Sigmoid colon (tissue), 7 donors: ENCODE measurements at places on chromosomes 7 and 10. TPM values are rescaled to one million over a fixed set of nuclear protein-coding genes. Genes with fewer than 3 reads are reported as not detected.

The ABCB4 gene
- total RNA-seq, result 1.1 TPM

DNA sequence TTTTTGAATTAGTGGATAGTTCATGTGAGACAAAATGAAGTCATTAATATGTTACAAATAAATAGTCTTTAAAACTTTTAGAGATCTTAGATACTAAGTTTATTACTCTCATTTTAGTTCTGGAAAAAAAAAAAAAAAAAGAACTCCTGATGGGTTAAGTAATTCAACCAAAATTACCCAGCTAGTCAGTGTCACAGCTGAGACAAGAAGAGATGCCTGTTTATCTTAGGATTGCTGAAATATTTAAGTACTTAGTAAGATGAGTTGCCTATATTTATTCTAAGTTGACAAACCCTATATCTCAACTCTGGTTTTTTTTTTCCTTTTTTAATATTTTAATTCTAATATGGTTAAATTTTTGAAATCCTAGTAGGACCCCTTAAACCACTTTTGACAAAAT lies 781.0 kb upstream of the LRRN3 start:
- H3K27ac ChIP-seq, result no peak overlapping the region
- H3K27me3 ChIP-seq, result no peaks in the 10 kb centered on the region
- H3K36me3 ChIP-seq, result no peaks in the 10 kb centered on the region
- no peaks in the 10 kb centered on the region for H3K4me1 ChIP-seq
- no peak for DNase-seq

GRCh38 chr10:33704214-33704830 lies 369.9 kb upstream of the NRP1 start:
- no peak overlapping the region for H3K4me3 ChIP-seq
- no peak for DNase-seq
- no peaks in the 10 kb centered on the region for H3K27me3 ChIP-seq

DNA sequence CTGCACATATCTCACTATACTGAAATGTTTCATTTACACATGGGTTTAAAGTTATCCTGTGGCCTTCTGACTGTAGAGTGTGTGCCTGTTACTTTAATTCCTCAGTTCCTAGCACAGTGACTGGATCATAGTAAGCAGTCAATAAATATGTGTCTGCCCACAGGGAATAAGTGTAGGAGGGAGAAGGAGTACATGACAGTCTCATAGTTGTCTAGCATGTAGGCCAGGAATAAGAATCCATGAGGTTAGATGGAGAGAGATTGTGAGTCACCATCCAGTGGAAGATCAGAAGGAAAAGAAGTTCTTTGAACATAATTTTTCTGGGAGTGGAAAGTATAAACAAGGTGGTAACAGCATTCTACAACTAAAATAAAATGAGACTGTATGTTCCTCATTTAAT lies 36.6 kb upstream of the SEMA3A start:
- no peak for DNase-seq
- H3K27me3 ChIP-seq, result no peaks in the 10 kb centered on the region
- peaks cover 20% of the 10 kb centered on the region for H3K4me1 ChIP-seq
- no peak overlapping the region for H3K4me3 ChIP-seq

DNA sequence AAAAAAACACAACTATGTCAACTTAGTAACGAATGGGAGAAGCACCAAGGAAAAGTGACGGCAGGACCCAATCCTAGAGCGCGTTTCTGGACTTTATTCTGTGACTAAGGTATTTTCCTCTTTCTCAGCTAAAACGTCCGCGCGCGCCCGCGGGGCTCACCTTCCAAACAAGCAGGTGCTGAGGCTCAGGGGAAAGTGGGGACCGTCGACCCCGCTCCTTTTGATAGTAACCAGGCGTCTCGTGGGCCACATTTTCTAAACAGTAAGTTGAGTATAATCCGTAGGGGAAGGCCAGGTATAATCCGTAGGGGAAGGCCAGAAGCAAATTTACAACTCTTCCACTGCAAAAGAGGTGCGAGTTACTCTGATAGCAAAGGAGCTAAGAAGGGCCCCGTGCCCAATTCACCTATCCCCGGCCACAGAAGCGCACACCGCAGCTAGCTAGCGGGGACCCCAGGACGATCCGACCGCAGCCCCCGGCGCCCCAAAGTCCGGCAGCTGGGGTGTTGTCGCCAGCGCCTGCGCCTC lies 743 bp downstream of the MKI67 start:
- peak overlapping the region; percentile 63 for H3K4me3 ChIP-seq
- H3K27me3 ChIP-seq, result peaks cover 53% of the 10 kb centered on the region
- peaks cover 16% of the 10 kb centered on the region for H3K4me1 ChIP-seq
- H3K36me3 ChIP-seq, result no peaks in the 10 kb centered on the region

The NFE2L3 gene
- 1.5 TPM for total RNA-seq

- no peak overlapping the region for H3K4me3 ChIP-seq
- no peak for DNase-seq
- H3K36me3 ChIP-seq, result peaks cover 65% of the 10 kb centered on the region
- no peaks in the 10 kb centered on the region for H3K4me1 ChIP-seq
Measured at GRCh38 chr7:32921896-32922295, 30.3 kb upstream of the KBTBD2 start.

DNA sequence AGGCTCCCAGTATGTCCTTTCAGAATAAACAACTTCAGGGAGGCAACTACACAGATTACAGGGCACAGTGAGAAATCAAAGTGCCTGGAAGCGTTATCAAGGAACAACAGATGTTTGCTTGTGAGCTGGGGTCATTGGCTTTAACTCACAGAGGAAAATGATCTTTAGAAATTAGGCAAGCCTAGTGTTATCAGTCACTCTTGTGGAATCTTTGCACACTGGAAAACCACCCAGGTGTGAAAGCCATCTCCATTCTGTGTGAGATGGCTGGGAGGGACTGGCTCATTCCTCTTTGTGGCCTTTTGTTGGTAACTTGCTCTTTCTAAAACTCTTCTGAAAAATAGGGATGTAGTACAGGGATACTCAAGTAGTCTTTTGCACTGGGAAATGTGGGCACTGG lies 716.0 kb downstream of the XPNPEP1 start:
- H3K36me3 ChIP-seq, result no peaks in the 10 kb centered on the region
- no peaks in the 10 kb centered on the region for H3K27me3 ChIP-seq
- H3K4me1 ChIP-seq, result no peaks in the 10 kb centered on the region
- H3K27ac ChIP-seq, result no peak overlapping the region
- no peak overlapping the region for H3K4me3 ChIP-seq
- no peak for DNase-seq

DNA sequence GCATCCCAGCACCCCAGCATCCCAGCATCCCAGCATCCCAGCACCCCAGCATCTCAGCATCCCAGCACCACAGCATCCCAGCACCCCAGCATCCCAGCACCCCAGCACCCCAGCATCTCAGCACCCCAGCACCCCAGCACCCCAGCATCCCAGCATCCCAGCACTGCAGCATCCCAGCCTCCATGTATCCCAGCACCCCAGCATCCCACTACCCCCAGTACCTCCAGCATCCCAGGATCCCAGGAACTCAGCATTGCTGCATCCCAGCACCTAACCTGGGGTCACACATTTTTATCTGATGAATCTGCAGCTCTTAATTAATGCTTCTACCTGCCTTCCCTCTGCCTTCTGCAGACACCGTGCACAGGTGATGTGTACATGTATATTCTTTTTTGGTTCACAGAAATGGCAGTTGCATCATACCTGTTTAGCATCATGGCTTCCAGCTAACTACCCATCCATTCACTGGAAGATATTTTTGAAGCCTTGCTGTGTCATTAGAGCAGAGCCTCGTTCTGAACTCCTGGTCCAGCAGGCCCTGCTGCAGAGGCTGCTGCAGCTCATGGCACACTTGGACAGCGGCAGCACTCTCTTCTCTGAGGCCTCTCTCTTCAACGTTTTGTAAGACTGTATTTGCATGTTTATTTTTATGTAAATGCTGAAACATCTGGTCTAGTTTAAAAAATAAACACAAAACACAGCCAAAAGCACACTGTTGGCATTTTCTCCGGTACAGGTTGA lies 4.6 kb upstream of the CFAP46 start:
- H3K27me3 ChIP-seq, result peaks cover 4% of the 10 kb centered on the region
- no peaks in the 10 kb centered on the region for H3K36me3 ChIP-seq
- H3K27ac ChIP-seq, result no peak overlapping the region
- DNase-seq, result no peak

- peaks cover 10% of the 10 kb centered on the region for H3K36me3 ChIP-seq
- DNase-seq, result peak; percentile 25
- no peak overlapping the region for H3K27ac ChIP-seq
- H3K27me3 ChIP-seq, result no peaks in the 10 kb centered on the region
- H3K4me3 ChIP-seq, result no peak overlapping the region
Measured at GRCh38 chr7:684416-684815, 42.1 kb upstream of the DNAAF5 start.

DNA sequence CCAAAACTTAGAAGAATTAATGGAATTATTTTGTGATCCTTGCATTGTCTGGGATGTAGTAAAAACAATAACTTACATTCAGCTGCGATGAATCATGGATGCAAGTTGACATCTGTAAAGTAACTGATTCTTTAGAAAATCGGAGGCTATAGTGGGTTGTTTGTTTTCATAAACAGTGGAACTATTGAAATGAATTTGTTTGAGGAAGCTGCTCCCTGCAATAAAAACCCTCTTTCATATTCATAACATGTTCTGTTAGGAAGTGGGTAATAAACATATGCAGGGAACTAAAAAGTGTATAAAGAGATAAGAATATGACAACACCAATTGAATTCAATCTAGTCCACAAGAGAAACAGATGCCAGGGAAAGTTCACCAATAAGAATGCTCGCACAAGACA lies 53.6 kb downstream of the AGMO start:
- H3K36me3 ChIP-seq, result no peaks in the 10 kb centered on the region
- no peaks in the 10 kb centered on the region for H3K27me3 ChIP-seq
- no peak for DNase-seq
- no peaks in the 10 kb centered on the region for H3K4me1 ChIP-seq
- H3K4me3 ChIP-seq, result no peak overlapping the region

- no peaks in the 10 kb centered on the region for H3K36me3 ChIP-seq
- H3K4me3 ChIP-seq, result peak overlapping the region; percentile 5
- peaks cover 92% of the 10 kb centered on the region for H3K4me1 ChIP-seq
- peak overlapping the region; percentile 94 for H3K27ac ChIP-seq
- H3K27me3 ChIP-seq, result no peaks in the 10 kb centered on the region
- peak; percentile 82 for DNase-seq
Measured at GRCh38 chr7:5693529-5693928, 87.9 kb downstream of the RNF216 start.

The PDK4 gene
- 411 TPM for total RNA-seq

GRCh38 chr10:109114579-109114978 lies 808.7 kb downstream of the XPNPEP1 start:
- no peak for DNase-seq
- H3K4me3 ChIP-seq, result no peak overlapping the region
- no peaks in the 10 kb centered on the region for H3K4me1 ChIP-seq
- H3K27ac ChIP-seq, result peak overlapping the region; percentile 31

GRCh38 chr7:13702251-13702650 lies 287.2 kb downstream of the ETV1 start:
- H3K4me3 ChIP-seq, result no peak overlapping the region
- H3K27me3 ChIP-seq, result no peaks in the 10 kb centered on the region

DNA sequence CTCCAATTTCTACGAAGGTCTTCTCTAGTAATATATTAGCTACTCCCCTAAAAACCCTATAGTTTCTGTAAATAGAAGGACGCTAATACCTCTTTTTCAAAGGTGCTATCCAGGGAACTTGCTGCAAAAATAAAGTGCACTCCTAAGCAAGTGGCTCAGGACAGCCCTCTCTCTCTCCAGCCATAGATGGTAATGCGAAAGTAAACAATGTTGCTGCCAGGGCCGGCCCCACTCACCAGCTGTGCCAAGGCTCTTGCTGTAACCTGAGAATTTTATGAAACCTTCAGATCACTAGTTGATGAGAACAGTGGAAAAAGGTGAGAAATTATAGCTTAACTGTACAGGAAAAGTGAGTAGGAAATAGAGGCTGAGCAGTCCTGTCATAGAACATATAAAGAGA lies 10.9 kb upstream of the TAS2R39 start:
- H3K27ac ChIP-seq, result no peak overlapping the region
- H3K36me3 ChIP-seq, result no peaks in the 10 kb centered on the region
- H3K4me3 ChIP-seq, result peak overlapping the region; percentile 8

DNA sequence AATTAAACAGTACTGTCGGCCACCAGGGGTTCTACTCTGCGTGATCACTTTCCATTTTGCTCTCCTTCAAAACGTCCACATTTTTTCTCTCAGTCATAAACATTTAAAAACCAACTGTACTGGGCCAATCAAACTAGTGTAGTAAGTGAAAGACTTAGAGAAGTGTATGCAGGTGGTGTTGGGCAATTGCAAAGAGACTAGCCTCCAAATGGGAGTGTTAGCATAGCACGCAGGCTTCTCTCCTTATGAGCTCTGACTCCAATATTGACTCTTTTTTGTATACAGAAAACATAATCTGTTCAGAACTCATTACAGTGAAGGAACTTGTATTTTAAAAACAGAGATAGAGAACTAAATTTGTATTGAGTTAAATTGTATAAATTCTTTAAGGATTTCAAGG lies 150.6 kb downstream of the SDK1 start:
- no peak overlapping the region for H3K4me3 ChIP-seq
- no peaks in the 10 kb centered on the region for H3K27me3 ChIP-seq
- no peak for DNase-seq
- H3K4me1 ChIP-seq, result no peaks in the 10 kb centered on the region

GRCh38 chr10:118958984-118959925 lies 70.3 kb upstream of the NANOS1 start:
- H3K4me1 ChIP-seq, result peaks cover 23% of the 10 kb centered on the region
- H3K4me3 ChIP-seq, result no peak overlapping the region
- H3K36me3 ChIP-seq, result no peaks in the 10 kb centered on the region
- H3K27ac ChIP-seq, result peak overlapping the region; percentile 17
- peak; percentile 85 for DNase-seq

- H3K4me3 ChIP-seq, result no peak overlapping the region
- no peaks in the 10 kb centered on the region for H3K4me1 ChIP-seq
- no peaks in the 10 kb centered on the region for H3K27me3 ChIP-seq
- H3K27ac ChIP-seq, result no peak overlapping the region
Measured at GRCh38 chr10:76044751-76045150, 613.3 kb downstream of the LRMDA start.

- H3K4me3 ChIP-seq, result no peak overlapping the region
- H3K27me3 ChIP-seq, result peaks cover 4% of the 10 kb centered on the region
- H3K27ac ChIP-seq, result no peak overlapping the region
- no peaks in the 10 kb centered on the region for H3K36me3 ChIP-seq
- no peaks in the 10 kb centered on the region for H3K4me1 ChIP-seq
Measured at GRCh38 chr10:92813979-92814378, 34.3 kb upstream of the EXOC6 start.

DNA sequence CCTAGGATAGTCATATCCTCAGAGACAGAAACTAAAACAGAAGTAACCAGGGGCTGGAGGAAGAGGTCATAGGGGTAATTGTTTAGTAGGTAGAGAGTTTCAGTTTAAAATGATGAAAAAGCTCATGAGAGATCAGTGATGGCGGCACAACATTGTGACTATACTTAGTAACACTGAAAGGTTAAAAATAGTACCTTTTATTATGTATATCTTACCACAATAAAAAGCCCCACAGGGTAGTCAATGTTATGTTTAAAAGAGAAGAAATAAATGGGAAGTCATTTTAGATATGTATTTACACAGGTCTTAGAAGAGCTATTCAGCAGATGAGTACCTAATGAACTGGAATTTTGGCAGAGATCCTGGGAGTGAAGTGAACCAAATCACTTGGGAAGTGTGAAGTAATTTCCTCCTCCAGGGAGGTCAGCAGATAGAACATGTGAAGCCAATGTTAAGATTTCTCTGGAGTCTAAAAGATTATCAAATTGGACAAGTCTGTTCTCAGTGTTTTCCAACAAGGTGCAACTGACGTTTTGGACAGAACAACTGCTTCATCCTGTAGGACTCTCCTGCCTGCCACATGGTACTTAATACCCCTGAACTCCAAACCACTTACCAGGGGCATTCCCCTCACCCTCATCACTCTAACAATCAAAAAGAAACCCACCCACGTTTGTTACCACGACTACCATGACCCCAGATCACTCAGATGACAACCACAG lies 6.4 kb downstream of the CDCA7L start:
- peak overlapping the region; percentile 28 for H3K27ac ChIP-seq
- H3K4me1 ChIP-seq, result peaks cover 43% of the 10 kb centered on the region
- H3K27me3 ChIP-seq, result no peaks in the 10 kb centered on the region
- no peak for DNase-seq

The TBC1D12 gene
- total RNA-seq, result 16.9 TPM

The CLEC5A gene
- total RNA-seq, result not detected
